ENCODE measurements at places on chromosomes 2 and 18.

- DNase-seq: no peak
Observed at GRCh38 chr2:26945991-26946750, 24.3 kb upstream of the MAPRE3 start.

DNA sequence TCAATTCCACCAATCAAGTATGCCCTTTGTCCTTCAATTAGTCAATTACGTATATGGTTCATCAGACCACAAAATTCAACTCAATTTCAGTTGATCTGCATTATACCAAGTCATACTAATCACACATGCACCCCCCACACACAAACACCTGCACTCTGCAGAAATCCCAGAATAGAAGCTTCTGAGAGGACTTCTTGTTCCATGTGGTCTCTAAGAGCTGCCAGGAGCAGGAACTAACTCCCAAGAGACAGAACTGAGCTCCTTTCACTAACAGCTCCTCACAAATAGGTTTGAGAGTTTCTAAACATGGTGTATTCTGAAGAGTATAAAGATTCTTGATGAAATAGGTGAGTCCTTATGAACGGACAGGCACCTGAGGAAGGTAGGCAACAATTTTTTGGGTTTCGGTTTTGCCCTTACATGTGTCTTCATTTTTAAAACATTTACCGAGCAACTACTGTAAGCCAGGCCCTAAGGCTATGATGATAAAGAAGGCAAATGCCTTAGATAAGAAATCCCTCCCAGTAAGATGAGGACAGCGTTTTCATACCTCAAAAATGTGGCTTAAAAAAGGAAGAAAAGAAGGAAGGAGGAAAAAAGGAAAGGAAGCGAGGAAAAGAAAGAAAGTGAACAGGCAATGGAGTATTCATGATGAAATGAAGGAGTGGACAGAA lies 183.1 kb downstream of the PID1 start:
- no peak for DNase-seq

- DNase-seq: no peak
Observed at GRCh38 chr2:41998186-41999127, 49.4 kb upstream of the PKDCC start.

- no peak for DNase-seq
Observed at GRCh38 chr2:23901966-23902846, 24.7 kb downstream of the ATAD2B start.

DNA sequence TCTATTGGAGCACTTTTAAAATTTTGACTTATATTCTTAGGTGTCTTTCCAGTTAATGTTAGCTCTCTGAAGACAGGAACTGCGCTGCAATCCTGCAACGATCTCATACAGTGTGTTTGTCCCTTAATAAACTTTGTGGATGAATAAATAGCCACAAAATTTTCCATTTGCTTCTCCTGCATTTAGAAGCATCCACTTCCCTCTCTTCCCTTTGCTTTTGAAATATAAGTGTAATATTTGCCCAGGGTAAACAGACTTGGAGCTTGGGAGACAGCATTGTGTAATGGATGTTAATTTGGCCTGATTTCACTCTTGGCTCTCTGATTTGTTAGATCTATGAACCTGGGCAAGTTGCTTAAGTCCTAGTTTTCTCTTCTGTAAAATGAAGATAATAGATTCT lies 58.2 kb upstream of the CD28 start:
- no peak for DNase-seq

- DNase-seq: no peak
Observed at GRCh38 chr2:230358305-230358704, 31.3 kb downstream of the SP140L start.

- DNase-seq: no peak
Observed at GRCh38 chr2:180938451-180938850, 42.0 kb upstream of the UBE2E3 start.

GRCh38 chr18:7904529-7904928 lies 337.4 kb downstream of the PTPRM start:
- DNase-seq: no peak

GRCh38 chr18:7038330-7038851 lies 79.2 kb downstream of the LAMA1 start:
- no peak for DNase-seq

DNA sequence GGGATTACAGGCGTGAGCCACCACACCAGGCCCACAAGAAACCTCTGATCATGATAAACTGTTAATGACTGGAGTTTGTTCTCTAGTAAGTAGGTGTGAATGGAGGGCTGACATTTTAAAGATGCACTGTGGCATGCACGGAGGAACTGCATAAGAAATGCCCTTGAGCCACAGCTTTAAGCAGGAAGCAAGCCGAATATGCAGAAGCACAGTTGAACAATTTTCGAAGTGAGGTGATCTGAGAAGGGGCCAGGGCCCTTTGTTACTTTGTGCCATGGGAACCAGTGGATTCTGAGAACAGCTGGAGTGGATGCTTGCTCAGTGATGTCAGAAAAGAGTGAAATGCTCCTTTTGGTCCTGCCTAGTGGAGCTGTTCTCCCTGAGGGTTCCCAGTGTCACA lies 16.3 kb downstream of the FECH start:
- no peak for DNase-seq

DNA sequence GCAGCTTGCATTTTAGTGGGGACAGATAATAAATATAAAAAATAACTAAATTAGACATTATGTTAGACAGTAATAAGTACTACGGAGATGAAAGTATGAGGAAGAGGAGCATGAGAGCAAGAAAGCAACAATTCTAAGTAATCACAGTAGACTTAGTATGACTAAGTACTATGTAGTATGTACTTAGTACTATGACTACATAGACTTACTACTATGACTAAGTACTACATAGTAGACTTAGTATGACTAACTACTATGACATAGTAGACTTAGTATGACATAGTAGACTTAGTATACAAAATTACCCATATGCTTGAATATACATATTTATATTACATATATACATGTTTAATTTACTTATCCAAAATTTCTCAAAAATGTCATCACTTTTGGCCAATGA lies 29.3 kb downstream of the CDH20 start:
- no peak for DNase-seq

DNA sequence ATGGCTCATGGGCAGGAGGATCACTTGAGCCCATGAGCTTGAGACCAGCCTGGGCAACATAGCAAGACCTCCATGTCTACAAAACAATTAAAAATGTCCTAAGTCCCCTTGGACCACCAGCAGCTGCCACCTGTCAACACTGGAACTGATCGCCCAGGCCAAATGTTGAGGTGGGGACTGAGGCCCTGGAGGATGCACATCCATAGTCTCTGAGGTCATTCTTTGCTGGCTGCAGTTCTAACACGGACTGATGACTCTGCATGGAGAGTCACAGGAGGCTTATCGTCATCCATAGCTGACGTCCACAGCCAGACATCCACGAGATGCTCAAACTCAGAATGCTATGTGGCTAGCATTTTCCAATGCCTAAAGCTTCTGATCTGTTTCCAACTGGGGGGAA lies 151.3 kb downstream of the BCL2 start:
- no peak for DNase-seq

- DNase-seq: no peak
Observed at GRCh38 chr2:26917135-26917836, 53.2 kb upstream of the MAPRE3 start.

GRCh38 chr2:181367906-181368435 lies 89.2 kb upstream of the ITGA4 start:
- DNase-seq: no peak

GRCh38 chr2:98829581-98830270 lies 98.8 kb upstream of the MGAT4A start:
- no peak for DNase-seq

GRCh38 chr2:63124218-63124617 lies 73.6 kb downstream of the OTX1 start:
- DNase-seq: no peak

- DNase-seq: no peak
Observed at GRCh38 chr2:102686479-102687439, 67.4 kb downstream of the SLC9A2 start.

- no peak for DNase-seq
Observed at GRCh38 chr2:109339519-109339966, 210.5 kb downstream of the SH3RF3 start.

DNA sequence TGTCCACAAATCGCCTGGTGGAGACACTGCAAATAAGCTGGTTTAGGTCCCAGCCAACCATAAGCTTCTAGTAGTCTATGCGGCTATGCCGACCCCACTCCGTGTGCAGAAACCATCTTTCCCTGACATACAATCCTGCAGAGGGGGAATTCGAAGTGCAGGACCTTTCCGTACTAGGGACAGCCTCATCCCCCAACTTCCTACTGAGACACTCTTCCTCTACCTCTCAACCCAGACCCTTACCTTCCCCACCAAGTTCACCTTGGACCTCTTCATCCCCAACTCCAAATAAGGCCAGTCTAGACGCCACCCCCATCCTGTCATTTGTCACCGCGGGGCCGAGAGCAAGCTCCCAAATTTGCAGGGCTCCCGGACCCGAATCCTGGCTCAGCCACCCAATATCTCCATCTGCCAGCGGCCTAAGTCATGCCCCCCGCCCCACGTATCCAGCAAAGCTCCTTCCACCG lies 496 bp downstream of the SUCLG1 start:
- no peak for DNase-seq

DNA sequence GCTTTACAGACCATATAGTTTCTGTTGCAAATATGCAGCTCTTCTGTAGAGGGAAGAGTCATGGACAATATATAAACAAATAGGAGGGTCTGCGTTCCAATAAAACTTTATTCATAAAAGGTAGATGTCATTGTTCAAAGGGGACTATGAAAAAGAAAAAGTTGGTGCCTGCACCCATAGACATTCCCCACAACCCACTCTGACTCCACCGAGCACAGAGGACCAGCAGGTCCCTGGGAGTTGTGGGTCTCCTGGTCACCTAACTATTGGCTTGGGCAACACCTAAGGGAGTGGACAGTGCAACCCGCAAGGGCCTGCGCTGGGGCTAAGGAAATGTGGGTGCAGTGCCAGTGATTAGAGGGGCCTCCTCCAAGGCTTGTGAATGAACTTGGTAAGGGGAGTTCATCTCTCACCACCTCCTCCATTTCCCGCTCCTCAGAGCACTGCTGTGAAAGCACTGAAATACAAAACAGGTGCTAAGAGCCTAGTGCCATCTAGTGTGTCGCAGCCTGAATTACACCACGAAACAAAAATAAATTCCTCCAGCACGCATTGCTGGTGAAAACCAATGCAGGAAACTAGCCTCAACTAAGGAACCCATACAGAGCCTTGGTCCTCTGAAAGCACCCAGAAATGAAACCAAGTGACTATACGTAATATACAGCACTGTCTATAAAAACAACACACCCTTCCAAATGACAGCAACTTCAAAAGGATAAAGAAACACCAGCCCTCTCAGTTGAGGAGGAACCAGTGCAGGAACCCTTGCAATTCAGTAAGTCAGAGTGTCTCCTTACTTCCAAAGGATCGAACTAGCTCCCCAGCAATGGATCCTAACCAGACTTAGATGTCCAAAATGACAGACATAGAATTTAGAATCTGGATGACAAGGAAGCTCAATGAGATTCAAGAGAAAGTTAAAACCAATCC lies 166.6 kb downstream of the RNF144A start:
- DNase-seq: peak; percentile 16

DNA sequence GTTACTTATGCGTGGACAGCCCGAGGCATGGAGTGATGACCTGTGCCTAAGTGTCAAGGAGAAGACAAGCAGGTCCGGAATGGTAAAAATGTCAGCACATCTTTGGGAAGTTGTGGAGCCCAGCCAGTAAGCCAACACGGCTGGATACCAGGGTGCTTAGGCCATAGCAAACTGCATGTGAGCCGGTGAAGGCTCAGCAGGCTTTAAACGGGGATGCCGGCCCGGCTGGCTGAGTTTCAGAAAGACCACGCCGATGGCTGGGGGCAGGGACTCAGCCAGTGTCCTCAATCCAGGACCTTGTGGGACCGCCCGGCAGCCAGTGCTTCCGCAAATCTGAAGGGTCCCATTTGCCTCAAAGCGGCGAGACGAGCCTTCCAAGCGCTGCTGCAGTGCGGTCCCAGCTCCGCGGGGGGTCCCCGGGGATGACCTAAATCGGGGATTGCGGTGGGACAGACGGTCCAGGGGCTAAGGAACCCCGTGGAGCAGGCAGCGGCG lies 946 bp upstream of the AGAP1 start:
- DNase-seq: no peak

DNA sequence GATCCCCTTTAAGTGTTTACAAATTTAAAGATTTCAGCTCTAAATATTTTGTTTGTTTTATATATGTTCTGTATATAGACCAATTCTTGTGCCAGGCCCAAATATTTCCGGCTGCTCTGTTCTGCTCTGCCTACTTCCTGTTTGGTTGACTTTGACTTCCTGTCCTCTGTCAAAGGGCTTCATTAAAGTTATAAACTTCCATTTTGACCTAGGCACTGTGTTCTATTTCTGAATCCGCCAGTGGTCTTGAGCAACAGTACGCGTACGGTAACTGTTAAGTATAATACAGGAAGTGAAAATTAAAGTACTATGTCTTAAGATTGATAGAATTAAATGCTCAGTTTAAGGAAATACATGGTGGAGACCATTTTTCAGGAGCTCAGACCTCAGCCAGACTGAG lies 13.5 kb upstream of the REL start:
- no peak for DNase-seq

- no peak for DNase-seq
Observed at GRCh38 chr18:5415031-5415430, 119.5 kb upstream of the ZBTB14 start.

All from GM12864 (cell line).